Stimulated activated CD8-positive, alpha-beta memory T cell treated with anti-CD3 and anti-CD28 coated beads, Interleukin-4, amount 100 ng/mL, for 1 hour (primary cell): ENCODE measurements at places on chromosomes 1 and 21.

DNA sequence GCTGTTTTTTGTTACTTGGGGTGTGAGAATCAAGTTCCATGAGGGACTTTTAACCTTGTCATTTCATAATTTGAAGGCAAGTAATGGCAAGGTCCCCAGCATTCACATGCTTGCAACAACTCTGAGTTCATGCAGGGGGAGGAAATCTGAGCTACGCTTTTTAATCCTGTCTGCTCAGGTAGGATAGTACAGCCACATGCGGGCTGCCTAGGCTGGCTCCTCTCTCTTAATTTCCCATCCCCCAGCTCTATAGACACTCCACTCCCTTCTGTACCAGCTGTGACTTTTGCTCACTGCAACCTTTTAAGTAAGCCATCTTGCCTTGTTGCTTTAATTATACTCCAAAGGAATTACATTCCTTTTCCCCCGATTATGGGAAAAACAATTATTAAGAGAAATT, 30.1 kb downstream of the PTGFR start:
- no peak for DNase-seq

- no peak for DNase-seq
Measured at GRCh38 chr1:71502006-71502405, 421.2 kb upstream of the ZRANB2 start.

DNA sequence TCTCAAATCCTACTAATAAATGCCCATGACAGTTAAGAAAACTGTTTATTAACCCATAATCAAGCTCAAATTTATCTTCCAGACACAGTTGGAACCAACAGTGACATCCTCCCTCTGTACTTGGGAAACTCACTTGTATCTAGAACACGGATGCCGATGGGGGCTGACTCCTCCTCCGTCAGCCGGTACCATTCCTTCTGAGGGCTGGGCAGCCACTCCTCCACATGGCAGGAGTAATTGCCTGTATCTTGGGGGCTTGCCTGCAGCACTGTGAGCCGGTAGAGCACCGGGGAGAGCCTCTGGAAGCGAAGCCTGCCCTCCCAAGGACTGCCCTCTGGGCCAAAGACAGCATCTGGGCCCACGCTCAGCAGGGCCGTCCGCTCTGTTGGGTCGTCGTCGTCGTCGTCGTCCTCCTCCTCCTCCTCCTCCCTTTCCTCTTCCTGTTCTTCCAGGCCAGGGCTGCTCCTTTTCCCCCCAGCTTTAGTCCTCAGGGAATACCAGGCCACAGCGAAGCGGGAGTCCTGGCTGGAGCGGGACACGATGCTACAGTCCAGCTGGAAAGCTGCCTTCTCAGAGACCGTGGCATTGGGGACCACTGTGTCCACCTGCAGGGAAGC, 8.5 kb upstream of the CD58 start:
- no peak for DNase-seq

- no peak for DNase-seq
Measured at GRCh38 chr1:177355575-177355974, 184.8 kb downstream of the BRINP2 start.
